ENCODE measurements at places on chromosomes 2 and 18.

DNA sequence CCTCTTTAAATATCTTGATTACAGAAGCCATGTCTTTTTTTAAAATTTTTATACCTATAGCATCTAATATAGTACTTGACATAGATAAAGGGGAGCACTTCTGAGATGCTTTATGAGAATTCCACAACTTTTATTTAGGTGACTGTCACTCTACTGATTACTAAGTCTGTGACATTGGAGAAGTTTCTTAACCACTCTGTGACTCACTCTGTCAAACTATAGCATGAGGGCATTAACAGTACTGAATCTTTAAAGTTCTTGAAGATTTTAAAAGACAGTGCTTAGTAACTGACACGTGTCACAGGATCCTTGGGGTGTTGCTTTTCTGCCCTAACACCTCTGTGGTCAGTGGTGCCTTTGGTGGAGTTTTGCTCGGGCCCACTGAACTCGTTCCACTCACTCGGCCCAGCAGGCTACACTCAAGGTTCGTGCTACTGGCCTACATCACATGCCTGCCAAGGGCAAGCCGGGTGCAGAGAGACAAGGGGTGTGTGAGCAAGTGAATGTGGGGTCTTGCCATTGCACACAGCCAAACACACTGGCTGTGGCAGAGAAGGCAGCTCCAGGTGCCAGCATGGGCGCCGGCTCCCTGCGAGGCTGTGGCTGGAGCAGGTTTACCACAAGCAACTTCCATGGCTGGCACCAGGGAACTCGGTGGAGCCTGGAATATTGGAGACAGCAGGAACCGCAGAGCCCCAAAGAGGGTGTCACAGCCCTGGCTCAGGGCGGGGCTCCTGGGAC lies 734.0 kb upstream of the CDH7 start:
- DNase-seq = no peak

GRCh38 chr18:79578396-79579260 lies 101.0 kb upstream of the CTDP1 start:
- no peak for DNase-seq

- DNase-seq = no peak
Measured at GRCh38 chr2:117087535-117088291, 726.8 kb upstream of the DDX18 start.

- no peak for DNase-seq
Measured at GRCh38 chr2:101356521-101356920, 30.8 kb downstream of the CREG2 start.

- DNase-seq = no peak
Measured at GRCh38 chr2:38905251-38905650, 15.6 kb downstream of the ARHGEF33 start.

GRCh38 chr2:58107803-58108710 lies 61.5 kb downstream of the VRK2 start:
- DNase-seq = no peak

DNA sequence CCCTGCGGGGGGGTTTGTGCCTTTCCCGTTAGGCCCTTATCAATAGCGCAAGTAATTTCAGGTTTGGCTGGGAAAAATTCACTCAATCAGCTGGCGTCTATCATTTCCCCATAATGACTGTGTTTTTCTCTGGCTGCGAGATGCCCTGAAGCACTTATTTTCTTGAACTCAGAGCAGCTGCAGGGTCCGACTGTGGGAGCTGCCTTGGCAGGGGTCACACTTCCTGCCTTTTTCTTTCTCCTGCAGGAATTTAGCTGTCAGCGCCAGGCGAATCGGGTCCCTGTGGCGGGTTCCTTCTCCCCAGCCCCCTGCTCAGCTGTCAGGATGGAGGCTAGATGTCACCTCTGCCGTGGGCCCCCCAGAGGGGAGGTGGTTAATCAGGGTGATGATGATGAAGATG lies 81.3 kb upstream of the HPCAL1 start:
- no peak for DNase-seq

DNA sequence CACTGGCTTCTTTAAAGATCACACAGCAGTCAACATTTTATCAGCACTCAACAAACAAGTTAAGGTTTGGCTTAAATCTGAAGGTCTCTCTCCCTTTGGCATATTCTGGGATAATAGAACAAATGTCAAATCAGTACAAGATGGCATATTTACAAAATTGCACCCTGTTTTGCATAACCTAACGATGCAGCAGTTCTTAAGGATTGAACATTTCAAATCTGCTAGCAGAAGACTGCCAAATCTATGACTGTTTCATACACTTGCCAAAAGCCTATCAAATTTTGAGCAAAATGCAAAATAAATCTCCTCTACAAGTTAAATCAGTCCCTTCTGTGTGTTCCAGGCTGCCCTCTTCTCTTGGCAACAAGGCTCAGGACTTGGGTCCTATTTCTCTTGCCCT lies 73.6 kb downstream of the DPP4 start:
- no peak for DNase-seq

- no peak for DNase-seq
Measured at GRCh38 chr2:18406219-18406618, 154.2 kb downstream of the RDH14 start.

GRCh38 chr2:135863233-135863632 lies 13.0 kb downstream of the MCM6 start:
- no peak for DNase-seq

DNA sequence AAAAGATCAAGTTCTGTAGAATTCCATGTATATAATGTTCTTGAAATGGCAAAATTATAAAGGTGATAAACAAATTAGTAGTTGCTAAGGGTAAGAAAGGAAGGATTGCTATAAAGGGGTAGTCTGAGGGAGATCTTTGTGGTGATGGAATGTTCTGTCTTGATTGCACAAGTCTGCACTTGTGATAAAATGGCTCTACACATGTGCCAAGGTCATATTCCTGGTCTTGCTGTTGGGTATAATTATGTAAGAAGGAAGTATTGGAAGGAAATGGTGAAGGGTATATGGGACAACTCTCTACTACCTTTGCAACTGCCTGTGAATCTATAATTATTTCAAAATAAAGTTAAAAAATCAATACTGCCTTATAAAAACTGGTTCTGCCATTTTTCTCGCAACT lies 15.3 kb downstream of the SGPP2 start:
- no peak for DNase-seq

GRCh38 chr2:53407363-53408080 lies 360.1 kb upstream of the CHAC2 start:
- no peak for DNase-seq

DNA sequence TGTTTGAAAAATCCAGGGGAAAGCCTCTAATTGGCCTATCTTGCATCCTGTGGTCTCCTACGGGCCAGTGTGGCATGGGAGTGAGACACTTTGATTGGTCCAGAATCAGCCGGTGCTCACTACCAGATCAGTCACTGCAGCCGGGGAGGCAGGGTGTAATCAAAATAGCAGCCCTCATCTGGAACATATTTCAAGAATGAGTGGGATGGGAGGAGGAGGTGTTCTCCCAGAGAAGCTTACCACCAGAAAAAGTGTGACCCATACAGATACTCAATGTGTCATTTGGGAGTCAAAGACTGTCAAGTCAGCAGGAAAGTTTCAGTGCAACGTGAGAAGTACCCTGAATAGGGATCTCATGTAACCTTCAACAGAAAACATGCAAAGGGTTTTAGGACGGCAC lies 393.9 kb upstream of the SLC14A2 start:
- DNase-seq = no peak

DNA sequence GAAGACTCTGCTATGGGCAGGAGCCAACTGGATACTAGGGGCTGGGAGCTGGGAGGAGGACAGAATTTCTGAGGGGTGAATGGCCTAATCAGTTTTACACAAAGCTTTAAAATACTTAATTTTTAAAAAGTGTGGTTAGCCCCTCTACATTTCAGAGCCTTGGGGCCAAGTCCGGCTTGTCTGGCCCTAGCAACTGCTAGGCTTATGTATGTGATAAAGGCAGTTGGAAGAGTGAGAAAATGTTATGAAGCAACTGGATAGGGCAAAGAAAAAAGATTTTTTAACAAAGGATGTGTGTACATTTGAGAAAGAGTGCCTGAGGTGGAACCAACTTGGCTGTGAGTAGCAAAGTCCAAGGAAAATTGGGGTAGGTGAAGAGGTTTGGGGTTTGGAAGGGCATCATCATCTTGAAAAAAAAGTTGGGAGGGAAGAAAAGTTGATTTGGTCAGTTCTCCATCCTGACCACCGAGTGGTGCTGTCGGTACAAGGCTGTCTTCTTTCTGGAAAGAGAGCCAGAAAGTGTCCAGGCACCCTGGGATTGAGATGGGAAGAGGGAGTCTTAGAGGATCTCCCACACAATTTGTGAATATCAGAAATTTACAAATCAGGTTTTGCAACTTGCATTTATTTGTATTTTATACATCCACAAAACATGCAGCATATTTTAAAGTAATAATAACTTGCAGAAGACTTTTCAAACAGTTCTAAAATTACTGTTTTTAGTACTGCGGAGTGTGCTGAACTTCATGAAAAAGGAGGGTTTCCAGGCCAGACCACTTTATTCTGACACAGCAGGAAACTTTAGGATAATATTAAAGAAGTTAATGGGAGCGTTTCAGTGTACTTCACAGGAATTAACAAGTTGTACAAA lies 10.5 kb upstream of the CDK15 start:
- DNase-seq = peak; percentile 50

DNA sequence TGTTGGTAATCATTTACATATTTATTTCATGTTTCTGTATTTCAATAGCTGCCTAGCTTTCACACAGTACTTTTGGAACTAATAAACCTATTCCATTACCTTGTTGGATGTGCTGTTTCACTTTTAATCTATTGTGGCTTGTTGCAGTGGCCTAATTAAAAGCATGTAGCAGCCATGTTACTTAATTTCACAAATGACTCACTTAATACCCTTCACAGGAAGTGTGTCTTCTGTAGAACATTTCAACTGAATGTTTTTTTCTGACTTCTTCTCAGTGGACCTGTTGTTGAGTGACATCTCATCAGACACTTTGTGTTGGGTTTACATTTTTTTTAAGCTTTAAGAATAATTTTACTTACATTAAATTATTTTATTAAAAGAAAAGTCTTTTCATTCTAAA lies 260.5 kb upstream of the THUMPD2 start:
- no peak for DNase-seq

DNA sequence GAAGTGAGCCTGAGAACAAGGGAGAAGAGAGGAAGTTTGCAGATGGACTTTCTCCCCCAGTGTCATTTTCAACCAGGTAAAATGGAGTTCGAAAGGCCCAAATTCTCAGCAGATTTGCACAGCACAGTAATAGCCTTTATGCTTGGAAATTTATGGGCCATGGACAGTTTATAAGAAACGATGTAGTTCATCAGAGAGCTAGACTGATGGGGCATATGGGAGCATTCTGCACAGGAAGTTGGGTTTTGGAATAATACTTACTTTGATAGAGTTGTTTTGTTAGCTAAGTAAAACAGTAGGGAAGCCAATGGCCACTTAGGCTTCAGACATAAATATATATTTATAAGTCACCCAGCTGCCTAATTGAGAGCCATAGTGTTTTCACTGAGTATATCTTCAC lies 169.4 kb downstream of the MEIS1 start:
- no peak for DNase-seq

DNA sequence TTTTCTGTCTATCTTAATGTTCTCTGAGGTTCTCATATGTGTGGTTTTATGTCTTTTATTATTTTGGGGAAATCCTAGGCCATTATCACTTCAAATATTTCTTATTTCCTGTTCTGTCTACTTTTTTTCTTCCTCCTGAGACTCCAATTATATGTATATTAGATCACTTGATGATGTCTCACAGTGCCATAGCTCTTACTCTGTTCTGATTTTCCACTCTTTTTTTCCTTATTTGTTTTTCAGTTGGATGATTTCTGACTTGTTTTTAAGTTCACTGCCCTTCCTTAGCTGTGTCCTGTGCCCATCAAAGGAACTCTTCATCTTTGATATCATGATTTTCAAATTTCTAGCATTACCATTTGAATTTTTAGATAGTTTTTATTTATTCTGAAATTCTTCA lies 24.1 kb downstream of the FAM228B start:
- DNase-seq = no peak

DNA sequence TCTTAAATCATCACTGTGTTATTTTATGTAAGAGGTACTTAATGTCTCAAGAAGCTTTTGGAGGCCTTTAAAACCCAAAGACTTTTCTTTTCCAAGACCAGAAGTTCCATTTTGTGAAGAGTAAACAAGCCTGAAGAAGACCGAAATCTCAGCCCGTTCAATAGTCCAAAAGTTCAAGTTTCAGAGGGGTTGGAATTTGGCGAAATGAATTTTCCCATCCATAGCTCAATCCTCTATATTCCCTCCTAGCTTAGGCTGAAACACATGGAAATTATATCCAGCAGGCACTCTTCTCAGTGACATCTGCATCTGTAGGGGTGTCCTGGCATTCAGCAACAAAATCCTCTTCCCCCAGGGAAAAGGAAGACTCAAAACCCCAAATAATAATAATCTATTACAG lies 344.6 kb downstream of the ARHGAP15 start:
- DNase-seq = no peak

DNA sequence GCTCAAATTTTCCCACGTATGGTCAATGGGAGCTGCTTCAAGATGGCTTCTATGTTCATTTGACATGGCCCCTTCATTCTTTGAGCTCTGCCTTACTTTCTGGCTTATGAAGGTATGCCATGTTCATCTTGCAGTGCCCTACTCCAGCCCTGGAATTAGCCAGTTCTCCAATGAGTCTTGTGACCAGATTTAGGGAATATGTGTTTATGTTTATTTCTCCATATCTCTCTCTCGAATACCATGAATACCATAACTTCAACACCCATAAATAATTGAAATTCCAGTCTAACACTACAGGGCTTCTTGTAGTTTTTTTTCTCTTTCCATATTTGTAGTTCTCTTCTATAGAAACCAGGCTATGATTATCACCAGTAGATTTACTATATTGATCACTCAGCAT lies 39.7 kb downstream of the EPB41L5 start:
- no peak for DNase-seq

- DNase-seq = peak; percentile 70
Measured at GRCh38 chr2:98805412-98806171, 74.7 kb upstream of the MGAT4A start.

GRCh38 chr18:26215247-26215970 lies 10.8 kb upstream of the TAF4B start:
- DNase-seq = no peak

DNA sequence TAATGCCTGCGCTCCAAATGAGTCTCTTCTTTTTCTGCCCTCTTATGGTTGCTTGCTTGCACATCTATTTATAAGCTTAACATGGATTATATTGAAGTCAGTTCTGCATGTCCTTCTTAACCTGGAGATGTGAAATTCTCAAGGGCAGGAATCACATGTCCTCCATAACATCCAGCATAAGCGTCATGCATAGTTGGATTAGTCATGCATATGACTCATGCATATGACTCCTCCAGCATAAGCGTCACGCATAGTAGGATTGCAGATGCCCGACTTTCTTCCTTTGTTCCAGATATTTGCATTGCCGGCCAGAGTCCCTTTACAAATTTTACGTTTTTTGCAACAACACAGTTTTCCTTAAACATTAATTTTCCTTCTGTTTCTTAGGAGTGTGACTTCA lies 308.6 kb downstream of the TGIF1 start:
- DNase-seq = no peak

DNA sequence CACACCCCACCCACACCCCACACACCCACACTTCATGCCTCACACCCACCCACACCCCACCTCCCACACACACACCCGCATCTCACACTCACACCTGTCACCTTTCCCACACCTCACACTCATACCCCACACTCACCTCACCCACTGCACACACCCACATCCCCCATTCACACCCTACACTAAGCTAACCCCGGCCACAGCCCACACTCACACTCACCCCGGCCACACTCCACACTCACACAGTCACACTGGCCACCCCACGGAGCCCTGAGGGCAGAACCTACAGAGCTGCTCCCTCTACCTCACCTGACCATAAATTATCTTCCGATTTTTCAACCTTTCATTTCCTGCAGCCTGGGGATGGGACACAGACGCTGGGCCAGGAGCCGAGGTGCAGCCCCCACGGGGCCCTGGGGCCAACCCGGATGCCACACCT lies 241.3 kb downstream of the HDAC4 start:
- no peak for DNase-seq

GRCh38 chr2:26255759-26256384 lies 11.1 kb downstream of the HADHB start:
- DNase-seq = no peak
